ENCODE measurements at places on chromosomes 4 and X.

- no peak for DNase-seq
Measured at GRCh38 chr4:21211846-21212245, 511.6 kb downstream of the PACRGL start.

- DNase-seq = peak; percentile 30
Measured at GRCh38 chrX:131830400-131831184, 192.5 kb upstream of the STK26 start.

- no peak for DNase-seq
Measured at GRCh38 chrX:973010-973632, 239.3 kb downstream of the CRLF2 start.

- no peak for DNase-seq
Measured at GRCh38 chr4:89245459-89245858, 62.1 kb downstream of the GPRIN3 start.

DNA sequence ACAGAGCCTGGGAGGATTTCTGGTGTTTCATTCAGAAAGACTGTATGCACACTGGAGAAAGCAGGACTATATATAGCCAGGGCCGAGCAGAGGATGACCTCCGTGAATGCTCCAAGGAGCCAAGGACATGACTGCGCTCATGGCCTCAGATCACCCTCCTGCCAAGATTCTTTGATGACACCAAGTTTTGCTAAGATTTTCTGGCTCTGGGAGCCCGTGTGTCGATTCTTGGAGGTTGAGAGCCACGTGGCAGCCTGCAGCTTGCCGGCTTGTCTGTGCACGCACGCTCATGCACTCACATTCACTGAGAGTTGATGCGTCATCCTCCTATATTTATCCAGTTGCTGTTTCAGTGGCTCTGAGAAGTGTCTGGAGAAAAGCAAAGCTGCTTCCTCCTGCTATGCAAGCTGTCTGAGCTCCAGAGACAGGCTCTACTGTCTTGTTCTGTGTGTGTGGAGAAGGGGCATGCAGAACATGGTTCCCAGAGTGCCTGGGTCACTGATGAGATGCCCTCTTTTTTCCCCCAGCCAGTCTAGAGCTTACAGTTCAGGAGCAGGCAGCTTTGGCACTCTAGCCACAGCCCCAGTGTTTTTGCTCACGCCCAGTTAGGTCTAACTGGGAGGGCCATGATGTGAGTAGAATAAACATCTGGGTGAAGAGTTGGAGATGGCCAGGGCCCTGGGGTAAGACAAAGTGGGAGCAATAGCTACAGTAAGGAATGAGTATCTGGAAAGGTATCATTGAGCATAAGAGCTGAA is 64.9 kb upstream of the SCOC start:
- DNase-seq = no peak

DNA sequence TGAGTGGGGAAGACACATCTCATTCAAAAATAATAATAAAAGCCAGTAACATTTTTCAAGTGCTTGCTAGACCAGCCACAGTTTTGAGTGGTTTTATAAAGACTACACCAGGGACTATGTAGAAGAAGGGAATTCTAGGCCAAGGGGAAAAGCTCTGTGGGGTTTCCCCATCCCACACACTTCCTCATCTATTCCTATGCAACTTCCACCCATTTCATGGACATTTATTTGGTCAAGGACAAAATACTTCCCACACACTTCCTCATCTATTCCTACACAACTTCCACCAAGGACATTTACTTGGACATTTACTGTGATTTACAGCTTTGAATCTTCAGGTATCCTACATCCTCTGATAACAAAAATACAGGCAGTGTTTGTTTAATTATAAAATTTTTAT is 86.5 kb upstream of the KLF3 start:
- no peak for DNase-seq

- no peak for DNase-seq
Measured at GRCh38 chr4:176137631-176138030, 57.8 kb downstream of the SPATA4 start.

GRCh38 chrX:119206203-119206602 is 29.9 kb upstream of the PGRMC1 start:
- DNase-seq = no peak

- no peak for DNase-seq
Measured at GRCh38 chrX:66203114-66203513, 39.1 kb downstream of the HEPH start.

DNA sequence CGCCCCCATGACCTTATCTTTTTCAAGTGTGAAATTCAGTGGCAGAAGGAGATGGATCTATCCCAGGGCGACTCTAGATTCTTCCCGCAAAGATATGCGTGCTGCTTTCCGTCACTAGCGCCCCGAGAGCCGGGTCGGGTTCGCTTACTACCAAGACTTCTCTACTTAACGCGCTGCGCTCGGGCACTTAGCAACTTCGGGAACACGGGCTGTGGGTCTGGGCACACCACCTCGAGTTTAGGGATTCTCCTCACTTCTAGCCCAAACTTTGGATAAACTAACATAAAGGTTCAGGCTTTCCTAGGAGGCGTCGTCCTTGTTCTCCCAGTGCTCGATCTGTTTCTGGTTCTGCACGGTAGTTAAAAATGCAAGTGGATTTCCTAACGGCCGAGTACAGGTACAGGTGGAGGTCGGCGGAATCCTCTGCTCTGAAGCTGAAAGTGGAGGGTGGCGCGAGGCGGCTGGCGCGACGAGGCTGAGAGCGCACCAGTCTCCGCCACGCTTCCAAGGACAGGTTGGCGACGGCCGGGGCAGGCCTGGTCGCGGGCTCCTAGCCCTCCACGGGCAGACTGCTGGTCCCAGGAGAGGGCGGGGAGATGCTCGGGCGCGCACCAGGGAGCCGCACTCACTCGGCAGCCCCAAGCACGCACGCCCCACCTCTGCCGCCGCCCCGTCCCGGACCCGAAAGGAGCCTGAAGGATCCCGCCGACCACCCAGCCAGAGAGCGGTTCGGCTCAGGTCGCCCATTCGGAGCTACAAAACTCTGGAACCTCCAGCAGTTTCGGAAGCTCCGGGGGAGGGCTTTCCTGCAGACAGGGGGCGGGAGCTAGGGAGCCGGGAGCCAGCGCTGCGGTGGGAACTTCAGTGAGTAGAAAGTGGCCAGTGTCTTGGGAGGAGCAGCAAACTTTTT is 100.8 kb upstream of the TENM3 start:
- DNase-seq = no peak

DNA sequence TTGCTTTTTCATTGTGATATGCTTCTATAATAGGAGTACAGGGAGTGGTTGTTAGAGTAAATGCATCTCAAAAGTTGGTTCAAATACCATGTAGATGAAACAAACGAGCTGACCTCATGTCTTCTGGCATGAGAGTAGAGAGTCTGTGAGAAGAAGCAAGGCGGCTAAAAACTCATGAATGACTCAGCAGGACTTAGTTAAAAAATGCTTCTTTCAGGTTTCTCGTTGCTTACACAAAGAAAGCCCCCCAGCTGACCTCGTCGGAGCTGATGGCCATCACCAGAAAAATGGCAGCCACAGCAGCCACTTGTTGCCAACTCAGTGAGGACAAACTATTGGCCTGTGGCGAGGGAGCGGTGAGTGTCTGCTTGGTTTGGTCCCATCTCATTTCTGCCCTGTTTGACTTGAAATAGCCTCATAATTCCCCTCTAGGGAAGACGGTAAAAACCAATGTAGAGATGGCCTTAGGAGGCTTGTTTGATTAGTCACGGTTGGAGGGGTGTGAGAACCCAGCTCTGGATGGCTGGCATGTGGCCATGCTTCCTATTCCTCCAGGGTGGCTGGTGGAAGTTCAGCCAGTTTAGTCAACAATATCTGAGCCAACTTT is 14.5 kb downstream of the AFP start:
- no peak for DNase-seq

- DNase-seq = peak; percentile 2
Measured at GRCh38 chr4:82561786-82562563, at the start of gene TMEM150C. TSS of gene TMEM150C (minus strand) at chr4:82561988. CDS start at chr4:82504657, 57,331 bp downstream.

All from stimulated activated CD4-positive, alpha-beta T cell treated with anti-CD3 and anti-CD28 coated beads, Interleukin-4, amount 100 ng/mL, for 1 hour (primary cell).